ENCODE measurements at places on chromosomes 4 and X.

DNA sequence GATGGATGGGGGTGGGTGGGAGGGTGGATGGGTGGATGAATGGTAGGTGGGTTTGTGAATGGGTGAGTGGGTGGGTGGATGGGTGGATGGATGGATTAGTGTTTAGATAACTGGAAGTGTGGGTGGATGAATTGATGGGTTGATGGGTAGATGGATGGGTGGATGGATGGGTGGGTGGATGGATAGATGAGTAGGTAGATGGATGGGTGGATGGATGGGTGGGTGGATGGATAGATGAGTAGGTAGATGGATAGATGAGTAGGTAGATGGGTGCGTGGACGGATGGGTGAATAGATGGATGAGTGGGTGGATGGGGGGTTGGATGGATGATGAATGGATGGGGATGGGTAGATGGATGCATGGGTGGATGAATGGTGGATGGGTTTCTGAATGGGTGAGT, 20.3 kb upstream of the ASMTL start:
- DNase-seq, result no peak

GRCh38 chr4:164952551-164952950, 24.9 kb downstream of the TRIM61 start:
- no peak for DNase-seq

- no peak for DNase-seq
Measured at GRCh38 chr4:41452484-41453225, 85.3 kb upstream of the LIMCH1 start.

- DNase-seq, result no peak
Measured at GRCh38 chr4:87669373-87669772, 19.3 kb downstream of the DMP1 start.

- DNase-seq, result no peak
Measured at GRCh38 chr4:31998807-31999206, 1278.6 kb downstream of the PCDH7 start.

- DNase-seq, result no peak
Measured at GRCh38 chr4:2696423-2696822, 59.7 kb downstream of the TNIP2 start.

GRCh38 chrX:130060122-130061069, 49.9 kb downstream of the ELF4 start:
- peak; percentile 71 for DNase-seq

DNA sequence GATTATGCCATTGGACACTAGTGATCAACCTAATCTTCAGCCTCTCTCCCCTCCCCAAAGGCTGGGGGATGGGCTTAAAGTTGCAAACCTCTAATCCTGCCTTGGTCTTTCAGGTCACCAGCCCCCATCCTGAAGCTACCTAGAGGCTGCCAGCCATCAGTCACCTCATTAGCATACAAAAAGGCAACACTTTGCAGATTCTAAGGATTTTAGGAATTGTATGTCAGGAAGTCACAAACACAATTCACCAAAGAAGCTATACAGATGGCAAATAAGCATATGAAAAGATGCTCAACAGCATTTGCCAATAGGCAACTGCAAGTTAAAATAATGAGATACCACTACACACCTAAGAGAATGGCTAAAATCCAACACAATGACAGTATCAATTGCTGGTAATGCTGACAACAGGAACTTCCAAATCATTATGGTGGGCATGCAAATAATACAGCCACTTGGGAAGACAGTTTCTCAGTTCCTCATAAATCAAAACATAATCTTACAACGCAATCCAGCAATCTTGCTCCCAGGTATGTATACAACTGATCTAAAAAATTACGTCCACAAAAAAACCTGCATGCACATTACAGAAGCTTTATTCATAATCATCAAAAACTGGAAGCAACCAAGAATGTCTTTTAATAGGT, 9.0 kb upstream of the PIM2 start:
- DNase-seq, result no peak

DNA sequence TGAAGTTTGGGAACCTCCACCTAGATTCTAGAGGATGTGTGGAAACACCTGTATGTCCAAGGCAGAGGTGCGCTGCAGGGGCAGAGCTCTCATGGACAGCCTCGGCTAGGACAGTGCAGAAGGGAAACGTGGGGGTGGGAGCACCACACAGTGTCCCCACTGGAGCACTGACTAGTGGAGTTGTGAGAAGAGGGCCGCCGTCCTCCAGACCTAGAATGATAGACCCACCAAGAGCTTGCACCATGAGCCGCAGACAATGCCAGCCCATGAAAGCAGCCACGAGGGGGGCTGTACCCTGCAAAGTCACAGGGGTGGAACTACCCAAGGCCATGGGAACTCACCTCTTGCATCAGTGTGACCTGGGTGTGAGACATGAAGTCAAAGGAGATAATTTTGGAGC, 274.5 kb upstream of the FMR1 start:
- no peak for DNase-seq

DNA sequence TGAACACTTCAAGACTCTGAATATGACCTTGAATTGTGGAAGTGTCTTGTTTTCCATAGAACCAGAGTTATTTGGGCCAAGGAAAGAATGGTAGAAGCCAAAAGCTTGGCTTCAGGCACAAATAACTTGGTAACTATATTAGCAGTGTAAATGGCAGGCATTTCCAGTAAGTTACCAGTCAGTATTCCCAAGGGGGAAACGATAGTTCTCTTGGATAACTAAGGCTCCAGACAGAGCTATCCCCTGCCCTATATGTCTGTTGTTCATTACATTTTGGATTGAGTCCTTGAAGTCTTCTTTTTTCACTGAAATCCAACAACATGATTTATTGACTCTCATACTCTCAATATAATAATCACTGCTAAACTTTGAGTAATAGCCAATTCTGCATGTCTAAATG, 364.1 kb downstream of the MAGEB5 start:
- DNase-seq, result no peak

DNA sequence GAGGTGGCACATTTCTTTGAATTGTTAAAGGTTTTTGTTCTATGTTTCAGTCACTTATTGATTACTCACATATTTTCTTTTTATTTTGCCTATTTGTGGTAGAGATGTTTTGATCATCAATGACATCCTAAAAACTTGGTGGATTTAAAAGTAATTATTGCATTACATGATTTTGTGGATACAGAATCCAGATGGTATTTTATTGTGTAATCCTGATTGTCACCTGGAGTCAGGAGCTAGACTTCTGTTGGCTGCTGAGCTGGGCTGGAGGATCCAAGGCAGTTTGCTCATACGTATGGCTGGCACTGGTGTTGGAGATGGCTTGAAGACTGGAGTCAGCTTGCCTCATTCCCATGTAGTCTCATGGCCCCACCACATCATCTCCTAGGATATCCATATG, 1009.6 kb upstream of the PCDH7 start:
- DNase-seq, result no peak

- DNase-seq, result no peak
Measured at GRCh38 chr4:80007745-80008149, 65.3 kb downstream of the ANTXR2 start.

DNA sequence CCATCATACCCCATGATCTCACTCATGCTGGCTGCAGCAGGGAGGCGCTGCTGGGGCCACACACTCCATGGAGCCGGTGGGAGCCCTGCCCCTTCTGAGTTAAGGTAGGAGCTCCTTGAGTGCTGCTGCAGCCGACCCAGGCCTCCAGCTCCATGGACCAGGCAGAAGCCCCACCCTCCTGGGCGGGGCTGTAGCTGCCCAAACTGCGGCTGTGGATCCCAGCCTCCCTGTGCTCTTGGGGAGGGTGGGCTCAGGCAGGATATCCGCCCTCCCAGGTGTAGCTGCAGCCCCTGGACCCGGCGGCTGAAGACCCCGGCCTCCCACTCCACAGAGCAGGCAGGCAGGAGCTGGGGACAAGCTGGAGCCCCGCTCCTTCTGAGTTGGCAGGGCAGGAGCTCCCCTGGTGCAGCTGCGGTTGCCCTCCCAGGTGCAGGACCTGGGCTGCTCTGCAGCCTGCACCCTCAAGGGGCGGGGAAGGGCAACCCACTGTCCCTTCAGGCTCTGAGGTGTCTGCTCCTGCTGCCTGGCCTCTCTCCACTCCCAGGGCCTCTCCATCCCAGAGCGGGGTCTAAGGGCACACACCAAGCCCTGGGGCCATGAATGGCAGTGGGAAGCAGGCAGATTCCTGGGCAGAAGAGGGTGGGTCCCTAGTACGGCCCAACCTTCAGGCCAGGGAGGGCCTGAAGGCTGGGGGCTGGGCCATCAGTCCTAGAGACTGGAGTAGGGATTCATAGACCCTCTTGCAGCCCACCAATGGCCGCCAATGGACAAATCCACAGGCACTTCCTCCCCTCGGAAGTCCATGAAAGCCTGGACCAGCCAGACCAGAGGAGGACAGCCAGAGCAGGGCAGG, 466.1 kb downstream of the DTHD1 start:
- DNase-seq, result no peak

DNA sequence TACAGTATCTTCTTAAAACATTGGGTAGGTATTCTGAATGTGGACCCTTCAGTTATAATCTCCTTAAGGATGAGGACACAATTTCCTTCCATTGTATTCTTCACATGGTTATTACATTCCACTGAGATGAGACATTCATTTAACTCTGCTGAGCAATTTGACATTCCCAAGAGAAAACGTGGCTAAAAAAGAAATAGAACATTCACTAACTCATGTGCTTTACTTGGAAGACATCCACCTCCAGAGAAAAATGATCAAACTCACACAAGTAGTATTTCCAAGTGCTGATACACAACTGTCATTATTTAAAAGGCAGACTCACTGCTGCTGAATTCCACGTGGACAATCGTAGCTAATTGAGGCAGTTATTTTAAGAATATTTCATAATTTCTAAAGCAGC, 227.9 kb upstream of the ANKRD50 start:
- DNase-seq, result peak; percentile 22

DNA sequence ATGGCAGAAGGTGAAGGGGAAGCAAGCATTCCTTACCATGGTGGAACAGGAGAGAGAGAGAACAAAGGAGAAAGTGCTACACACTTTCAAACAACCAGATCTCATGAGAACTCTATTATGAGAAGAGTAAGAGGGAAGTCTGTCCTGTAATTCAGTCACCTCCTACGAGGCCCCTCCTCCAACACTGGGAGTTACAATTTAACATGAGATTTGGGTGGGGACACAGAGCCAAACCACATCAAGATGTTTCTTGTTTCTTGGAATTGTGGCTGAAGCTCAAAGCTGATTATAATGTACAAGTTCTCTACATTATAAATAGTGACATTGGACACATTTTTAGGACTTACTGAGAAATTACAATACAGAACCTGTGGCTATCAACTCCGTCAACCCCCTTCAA, 29.5 kb upstream of the TAPT1 start:
- no peak for DNase-seq

DNA sequence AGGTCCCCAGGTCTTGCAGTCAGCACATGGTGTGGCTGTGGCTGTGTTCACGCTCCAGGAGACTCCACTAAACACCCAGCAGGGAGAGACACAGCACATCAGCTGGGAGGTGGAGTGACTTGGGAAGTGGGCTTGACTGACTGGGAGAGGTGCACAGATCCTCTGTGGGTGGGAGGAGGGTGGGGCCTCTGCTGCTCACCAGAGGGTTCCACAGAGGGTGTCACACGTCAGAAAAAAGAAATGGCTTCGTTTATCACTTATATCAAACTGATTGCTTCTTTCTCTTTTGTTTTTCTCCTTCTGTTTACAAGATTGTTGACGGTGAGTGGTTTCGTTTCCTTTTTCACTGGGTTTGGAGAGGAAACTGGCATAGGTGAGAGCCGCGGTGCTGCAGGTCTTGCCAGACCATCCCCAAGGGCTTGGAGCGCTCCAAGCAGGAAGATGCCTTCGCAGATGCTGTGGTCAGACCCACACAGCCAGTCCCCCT, 24.8 kb upstream of the FAM193A start:
- DNase-seq, result no peak

- no peak for DNase-seq
Measured at GRCh38 chr4:102692474-102692873, 68.3 kb downstream of the MANBA start.

DNA sequence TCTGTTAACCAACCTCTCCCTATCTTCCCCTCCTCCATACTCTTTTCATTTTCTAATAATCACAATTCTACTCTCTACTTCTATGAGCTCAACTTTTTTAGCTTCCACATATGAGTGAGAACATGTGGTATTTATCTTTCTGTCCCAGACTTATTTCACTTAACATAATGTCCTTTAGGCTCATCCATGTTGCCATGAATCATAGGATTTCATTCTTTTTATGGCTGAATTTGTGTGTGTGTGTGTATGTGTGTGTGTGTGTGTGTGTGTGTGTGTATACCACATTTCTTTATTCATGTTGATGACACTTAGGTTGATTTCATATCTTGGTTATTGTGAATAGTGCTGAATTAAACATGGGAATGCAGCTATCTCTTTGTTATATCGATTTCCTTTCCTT, 37.4 kb downstream of the RUFY3 start:
- no peak for DNase-seq

DNA sequence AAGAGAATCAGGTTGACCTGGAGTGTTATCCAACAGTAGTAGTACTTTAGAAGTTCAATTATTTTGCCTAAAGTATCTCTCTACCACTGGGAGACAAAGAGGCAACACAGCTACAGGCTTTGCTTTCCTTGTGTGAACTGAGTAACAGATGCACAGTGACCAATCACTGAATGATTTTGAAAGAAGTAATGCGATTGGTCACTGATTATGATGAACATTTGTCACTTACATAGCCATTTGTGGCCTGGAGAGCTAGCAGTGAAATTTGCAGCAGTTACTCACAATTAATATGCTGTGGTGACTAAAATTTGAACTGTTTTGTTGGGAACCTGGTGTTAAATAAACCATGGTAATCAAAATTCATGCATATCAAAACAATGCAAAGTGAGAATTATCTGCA, 508.7 kb upstream of the DIPK2B start:
- no peak for DNase-seq

- DNase-seq, result no peak
Measured at GRCh38 chr4:110306303-110306702, 107.9 kb upstream of the ELOVL6 start.

- peak; percentile 43 for DNase-seq
Measured at GRCh38 chr4:123659730-123660129, 263.1 kb downstream of the SPRY1 start.

DNA sequence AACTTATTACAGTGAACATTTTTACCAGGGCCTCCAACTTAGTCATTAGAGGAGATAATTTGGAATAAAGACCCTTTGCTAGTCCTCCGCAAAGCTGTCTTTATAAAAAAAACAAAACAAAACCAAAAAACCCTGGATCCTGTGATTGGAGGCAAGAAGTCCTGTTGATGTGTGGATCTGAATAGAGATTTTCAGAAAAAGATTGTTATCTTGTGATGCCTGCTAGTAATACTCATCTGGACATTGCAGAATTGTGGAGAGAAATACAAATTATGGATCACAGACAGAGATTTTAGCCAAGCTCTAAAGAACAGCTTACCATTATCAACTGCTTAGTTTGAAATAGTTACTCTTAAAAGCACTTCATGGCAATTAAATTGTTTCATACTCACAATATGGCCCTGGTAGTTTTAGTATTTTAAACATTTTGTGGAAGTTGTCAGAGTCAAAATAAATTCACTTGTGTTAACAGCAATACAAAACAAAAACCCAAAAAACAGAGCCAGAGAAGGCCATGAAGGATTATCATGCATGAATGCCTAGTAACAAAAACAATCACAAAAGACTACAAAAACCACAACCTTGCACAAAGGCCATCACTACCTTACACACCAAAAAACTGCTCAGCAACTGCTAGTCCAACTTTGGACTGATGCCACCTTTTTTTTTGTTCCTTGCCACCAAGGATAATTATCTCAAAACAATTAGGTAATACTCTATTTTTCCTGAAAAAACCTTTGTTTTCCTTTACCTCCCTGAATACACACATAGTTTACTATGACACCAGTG, 514.5 kb upstream of the SLIT2 start:
- DNase-seq, result no peak

Data from LoVo (cell line).